ENCODE measurements at places on chromosomes 2 and 18. TPM values are rescaled to one million over a fixed set of nuclear protein-coding genes. Genes with fewer than 3 reads are reported as not detected.

The ANO7 gene
- not detected for total RNA-seq

The MAP2 gene
- total RNA-seq = 5.3 TPM

The MEX3C gene
- 64.3 TPM for total RNA-seq

The PECR gene
- 14.9 TPM for total RNA-seq

Data from tracheal epithelial cell (primary cell).